ENCODE measurements at places on chromosomes 6 and 20.

- no peak for DNase-seq
Observed at GRCh38 chr20:17505636-17506517, 25.3 kb downstream of the BFSP1 start.

DNA sequence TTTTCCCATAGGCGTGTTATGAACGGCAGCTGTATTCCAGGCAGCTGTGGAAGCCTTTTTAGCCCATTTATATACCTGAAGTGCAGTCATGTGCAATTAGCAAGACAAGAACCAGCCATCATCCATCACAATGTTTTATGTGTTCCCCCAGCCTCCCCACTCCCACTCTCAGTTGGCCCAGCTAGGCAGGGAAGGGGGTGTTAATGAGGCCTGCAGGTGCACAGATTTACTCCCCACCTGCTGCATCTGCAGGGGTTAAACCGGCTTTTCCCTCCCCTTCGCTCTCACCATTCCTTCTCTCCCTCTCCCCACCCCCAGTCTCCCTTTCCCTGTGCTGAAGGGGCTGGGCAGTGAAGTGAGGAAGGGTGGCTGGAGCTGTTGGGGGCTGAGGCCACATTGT is 149.8 kb upstream of the AKAP12 start:
- no peak for DNase-seq

DNA sequence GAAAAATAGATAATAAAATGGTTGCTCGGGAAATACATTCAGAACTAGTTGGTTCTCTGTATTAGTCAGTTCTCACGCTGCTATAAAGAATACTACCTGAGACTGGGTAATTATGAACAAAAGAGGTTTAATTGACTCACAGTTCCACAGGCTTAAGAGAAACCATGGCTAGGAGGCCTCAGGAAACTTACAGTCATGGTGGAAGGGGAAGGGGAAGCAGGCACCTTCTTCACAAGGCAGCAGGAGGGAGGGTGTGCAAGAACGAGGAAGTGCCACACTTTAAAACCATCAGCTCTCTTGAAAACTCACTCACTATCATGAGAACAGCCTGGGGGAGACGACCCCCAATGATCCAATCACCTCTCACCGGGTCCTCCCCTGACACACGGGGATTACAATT is 24.2 kb upstream of the SNX9 start:
- no peak for DNase-seq

GRCh38 chr6:43823879-43824702 is 54.1 kb downstream of the VEGFA start:
- DNase-seq, result no peak

DNA sequence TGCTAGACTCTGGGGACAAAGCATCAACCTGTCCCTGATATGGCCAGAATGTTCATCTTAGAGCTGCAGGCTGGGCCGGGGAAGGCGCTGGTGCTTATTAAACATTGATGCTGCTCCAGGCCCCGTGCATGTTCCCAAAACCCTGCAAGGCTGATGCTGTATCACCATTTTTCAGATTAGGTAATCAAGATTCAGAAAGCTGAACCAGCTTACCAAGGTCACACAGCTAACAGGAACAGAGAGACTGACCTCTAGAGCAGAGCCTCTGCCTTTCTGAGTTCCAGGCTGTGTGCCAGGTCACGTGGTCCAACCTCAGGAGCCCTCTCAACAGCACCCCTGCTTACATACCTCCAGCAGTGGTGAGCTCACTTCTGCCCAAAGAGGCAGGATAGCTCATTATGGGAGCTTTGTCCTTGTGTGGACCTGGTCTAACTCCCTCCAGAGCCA is 16.1 kb upstream of the VSTM2L start:
- DNase-seq, result no peak

- no peak for DNase-seq
Observed at GRCh38 chr6:3193102-3193849, 34.2 kb downstream of the TUBB2B start.

DNA sequence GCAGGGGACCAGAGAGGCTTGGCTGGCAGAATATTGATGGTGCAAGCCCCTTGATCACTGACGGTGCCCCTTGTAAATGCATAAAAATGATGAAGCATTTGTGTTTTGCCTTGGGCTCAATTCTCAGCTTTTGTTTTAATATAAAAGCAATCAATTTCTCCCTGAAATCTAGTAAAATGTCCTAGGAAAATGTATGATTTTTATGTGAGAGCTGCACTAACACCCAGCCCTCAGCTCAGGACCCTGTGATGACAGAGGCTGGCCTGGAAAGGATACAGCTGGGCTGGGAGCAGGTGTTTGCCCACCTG is 84.7 kb upstream of the PHACTR3 start:
- DNase-seq, result no peak

GRCh38 chr6:93040375-93040774 is 379.0 kb downstream of the EPHA7 start:
- DNase-seq, result no peak

Data from HEK293T (cell line).